Mesendoderm (in vitro differentiated cells): ENCODE measurements at places on chromosomes 1 and 21.

- peak; percentile 29 for DNase-seq
Measured at GRCh38 chr1:222792744-222793143, 22.1 kb upstream of the DISP1 start.

GRCh38 chr1:182141040-182141439 lies 79.5 kb upstream of the ZNF648 start:
- peak; percentile 17 for DNase-seq

- DNase-seq: no peak
Measured at GRCh38 chr1:219130366-219130935, 43.2 kb upstream of the LYPLAL1 start.

- DNase-seq: no peak
Measured at GRCh38 chr1:65889441-65889840, 96.7 kb downstream of the PDE4B start.

- DNase-seq: no peak
Measured at GRCh38 chr1:181149326-181150125, 61.0 kb downstream of the IER5 start.

- no peak for DNase-seq
Measured at GRCh38 chr1:246617156-246617555, 50.9 kb downstream of the CNST start.

DNA sequence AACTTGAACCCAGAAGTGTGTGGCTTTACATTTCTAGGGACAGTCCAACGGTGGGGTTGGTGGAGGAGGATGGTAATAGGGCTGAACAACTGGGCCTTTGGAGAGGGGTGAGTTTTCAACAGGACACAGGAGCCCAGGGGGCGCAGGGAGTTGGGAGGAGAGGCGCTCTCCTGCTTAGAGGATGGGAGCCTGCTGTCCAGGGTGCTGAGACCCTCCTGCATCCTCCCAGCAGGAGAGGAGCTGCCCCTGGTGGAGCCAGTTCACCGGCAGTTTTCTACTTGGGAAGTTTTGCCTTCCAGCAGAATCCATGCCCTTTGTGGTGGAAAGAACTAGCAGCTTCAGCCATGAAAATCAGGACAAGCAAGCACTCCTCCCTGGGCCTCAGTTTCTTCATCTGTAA lies 8.6 kb downstream of the KCNC4 start:
- DNase-seq: peak; percentile 62

- DNase-seq: no peak
Measured at GRCh38 chr1:89351597-89352311, 12.1 kb upstream of the GBP6 start.

DNA sequence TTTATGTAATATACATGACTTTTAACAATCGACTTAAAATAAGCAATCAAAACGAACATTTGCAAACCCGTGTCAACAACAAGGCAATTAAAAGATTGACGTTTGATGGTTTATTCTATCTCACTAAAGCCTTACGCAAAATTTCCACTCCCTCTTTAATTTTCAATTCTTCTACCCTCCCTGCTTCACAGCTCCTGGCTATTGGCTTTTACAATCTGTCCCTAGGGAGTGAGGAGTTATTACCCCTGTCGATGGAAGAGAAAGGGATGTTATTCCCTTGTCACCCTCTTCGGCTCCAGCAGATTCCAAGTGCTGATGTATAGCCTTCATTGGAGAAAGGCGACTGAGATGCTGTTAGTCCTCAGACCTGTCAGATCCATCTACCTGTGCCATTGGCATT lies 161.3 kb downstream of the ZNF281 start:
- DNase-seq: no peak

DNA sequence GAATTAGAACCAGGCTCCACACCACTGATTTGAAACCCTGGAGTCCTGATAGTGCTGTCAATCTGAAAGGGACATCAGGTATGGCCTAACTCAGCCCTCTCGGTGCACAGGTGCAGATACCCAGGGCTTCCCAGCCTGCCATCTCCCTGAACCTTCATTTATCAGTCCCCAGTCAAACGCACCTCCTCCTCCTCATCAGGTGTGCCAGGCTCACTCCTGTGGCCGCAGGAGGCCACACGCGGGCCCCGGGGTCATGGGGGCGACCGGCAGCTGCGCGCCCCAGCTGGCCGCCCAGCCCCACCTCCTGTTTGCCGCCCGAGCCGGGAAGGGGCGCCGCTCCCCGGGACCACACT lies 572 bp downstream of the FUCA1 start:
- no peak for DNase-seq

DNA sequence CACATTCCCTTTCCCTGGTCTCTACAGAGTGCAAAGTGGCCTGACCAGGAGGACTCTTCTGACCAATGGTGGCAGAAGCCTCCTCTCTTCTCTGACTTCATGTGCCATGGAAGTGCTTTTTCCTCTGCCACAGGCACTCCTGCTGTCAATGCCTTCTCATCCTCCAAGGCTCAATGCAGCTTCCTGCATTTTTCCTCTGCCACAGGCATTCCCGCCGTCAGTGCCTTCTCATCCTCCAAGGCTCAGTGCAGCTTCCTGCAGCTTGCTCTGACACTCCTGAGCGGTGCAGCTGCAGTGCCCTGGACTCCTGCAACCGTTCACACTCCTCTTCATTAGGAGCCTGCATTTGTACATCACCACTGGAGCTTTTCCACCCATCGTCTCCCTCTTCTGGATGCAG lies 4.7 kb upstream of the ADARB1 start:
- DNase-seq: no peak

GRCh38 chr1:246691622-246692495 lies 32.4 kb upstream of the SCCPDH start:
- DNase-seq: peak; percentile 57

GRCh38 chr1:151251656-151252470 lies 2.7 kb upstream of the PSMD4 start:
- peak; percentile 78 for DNase-seq

GRCh38 chr1:216502528-216503162 lies 79.4 kb upstream of the USH2A start:
- DNase-seq: peak; percentile 67

DNA sequence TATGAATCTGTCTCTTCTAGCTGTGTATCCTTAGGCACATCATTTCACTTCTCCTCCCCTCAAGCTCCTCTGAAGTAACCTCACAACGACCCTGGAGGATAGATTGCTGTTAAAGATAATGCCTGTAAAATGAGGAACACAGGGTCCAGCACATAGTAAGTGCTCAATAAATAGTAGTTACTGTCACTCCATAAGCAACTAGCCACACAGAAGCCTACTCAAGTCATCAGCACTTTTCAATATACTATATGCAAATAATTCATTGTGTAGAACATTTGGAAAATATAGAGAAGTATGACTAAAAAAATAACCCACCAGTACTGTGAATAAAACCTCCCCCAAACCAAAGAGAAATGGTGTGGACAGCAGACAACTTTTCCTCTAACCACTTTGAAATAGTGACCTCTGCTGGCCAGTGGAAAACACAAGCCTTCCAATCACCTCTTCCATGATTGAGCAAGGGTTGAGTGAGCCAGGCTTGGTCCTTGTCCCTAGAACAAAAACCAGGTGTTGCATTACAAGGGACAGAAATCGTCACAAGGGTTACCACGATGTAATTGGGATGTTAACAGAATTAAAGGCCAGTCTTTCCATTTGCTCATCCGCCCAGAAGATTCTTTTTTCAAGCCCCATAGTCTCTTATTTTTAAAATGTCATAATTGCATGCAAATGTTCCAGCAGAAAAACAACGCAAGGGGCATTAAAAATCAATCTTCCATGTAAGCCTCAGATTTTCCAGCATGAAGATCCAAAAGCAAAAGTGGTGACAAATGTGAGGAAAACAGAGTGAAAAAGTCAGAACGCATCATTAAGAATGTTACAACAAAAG lies 15.7 kb upstream of the GLIS1 start:
- DNase-seq: peak; percentile 82

- peak; percentile 55 for DNase-seq
Measured at GRCh38 chr1:175272361-175272760, 79.8 kb upstream of the KIAA0040 start.

- DNase-seq: peak; percentile 40
Measured at GRCh38 chr1:237748171-237748960, 142.4 kb downstream of the ZP4 start.

GRCh38 chr1:9836632-9836960 lies 12.8 kb upstream of the CLSTN1 start:
- DNase-seq: no peak

DNA sequence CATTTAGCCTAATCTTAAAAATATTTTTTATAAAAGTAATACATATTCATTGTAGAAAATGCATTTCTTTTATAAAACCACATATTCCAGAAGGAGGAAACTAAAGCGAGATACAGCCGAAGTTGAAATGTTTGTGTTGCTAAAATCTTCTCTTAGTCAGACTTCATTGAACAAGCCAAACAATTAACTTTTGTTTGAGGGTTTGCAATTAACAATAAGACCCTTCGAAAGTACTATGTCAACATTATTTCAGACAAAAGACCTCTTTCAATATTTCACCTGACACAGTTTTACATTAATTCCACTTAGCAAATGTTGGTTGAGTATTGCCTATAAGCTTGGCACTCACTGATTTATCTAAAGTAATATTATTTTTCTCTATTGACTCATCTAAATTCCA lies 354.0 kb upstream of the ADAMTS5 start:
- no peak for DNase-seq

GRCh38 chr1:157472959-157473358 lies 79.4 kb downstream of the FCRL5 start:
- DNase-seq: no peak

DNA sequence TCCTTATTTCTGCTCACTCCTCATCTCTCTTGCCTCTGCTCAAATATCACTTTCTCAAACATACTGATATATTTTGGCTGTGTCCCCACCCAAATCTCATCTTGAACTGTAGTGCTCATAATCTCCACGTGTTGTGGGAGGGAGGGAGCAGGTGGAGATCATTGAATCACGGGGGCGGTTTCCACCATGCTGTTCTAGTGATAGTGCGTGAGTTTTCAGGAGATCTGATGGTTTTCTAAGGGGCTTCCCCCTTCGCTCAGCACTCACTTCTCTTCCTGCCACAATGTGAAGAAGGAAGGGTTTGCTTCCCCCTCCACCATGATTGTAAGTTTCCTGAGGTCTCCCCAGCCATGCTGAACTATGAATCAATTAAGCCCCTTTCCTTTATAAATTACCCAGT lies 26.6 kb downstream of the ZBTB8OS start:
- DNase-seq: no peak

DNA sequence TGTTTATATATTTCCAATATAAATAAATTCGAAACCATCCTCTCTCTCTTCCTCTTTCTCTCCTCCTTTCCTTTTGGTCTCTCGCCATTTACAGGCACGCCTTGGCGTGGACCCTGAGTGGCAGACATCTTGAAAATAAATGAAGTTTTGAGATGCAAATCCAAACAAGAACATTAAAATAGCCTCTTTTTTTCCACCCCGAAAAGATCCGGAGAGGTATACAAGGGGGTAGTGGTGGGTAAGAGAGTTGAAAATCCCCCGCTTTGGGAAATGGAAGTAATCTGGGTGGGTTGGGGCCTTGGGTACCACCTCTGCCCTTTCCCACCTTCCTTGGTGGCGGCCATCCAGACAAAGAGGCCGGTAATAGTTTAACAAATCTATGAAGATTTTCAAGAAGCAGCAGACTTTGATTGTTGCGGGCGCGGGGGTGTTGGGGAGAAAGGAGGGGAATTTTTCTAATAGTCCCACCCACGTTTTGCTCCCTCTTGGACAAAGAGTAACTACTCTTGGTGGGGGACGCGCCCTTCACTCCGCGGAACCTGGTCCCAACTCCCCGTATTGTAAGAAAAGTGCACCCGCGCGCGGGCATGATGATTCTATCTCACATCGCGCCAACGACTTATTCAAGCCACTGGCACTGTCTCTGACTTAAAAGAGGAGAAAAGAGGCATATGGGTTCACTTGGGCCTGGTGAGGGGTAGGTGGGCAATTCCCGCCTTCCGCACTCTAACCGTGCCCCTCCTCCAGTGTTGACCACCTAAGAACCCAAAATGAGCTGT lies 4.0 kb upstream of the FOXD3 start:
- DNase-seq: no peak

- no peak for DNase-seq
Measured at GRCh38 chr1:70485624-70486023, 74.6 kb downstream of the CTH start.

GRCh38 chr1:236133802-236134201 lies 8.5 kb upstream of the GPR137B start:
- no peak for DNase-seq

DNA sequence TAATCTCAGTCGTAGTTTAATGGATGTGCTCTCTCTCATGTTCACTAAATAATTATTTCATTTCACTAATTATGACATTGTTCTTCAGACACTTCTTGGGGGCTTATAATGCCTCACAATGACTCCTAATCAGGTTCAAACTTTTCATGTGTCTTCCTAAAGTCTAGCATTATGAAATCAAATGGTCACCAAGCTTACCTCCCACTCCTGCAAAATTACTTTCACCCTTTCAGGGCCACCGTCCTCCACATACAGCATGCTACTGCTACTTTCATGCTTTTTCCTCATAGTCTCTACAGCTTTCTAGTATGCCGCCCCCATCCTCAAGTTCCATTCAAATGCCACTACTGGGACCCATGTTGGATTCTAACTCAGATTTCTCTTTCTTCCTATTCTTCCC lies 59.8 kb upstream of the C1orf53 start:
- no peak for DNase-seq

DNA sequence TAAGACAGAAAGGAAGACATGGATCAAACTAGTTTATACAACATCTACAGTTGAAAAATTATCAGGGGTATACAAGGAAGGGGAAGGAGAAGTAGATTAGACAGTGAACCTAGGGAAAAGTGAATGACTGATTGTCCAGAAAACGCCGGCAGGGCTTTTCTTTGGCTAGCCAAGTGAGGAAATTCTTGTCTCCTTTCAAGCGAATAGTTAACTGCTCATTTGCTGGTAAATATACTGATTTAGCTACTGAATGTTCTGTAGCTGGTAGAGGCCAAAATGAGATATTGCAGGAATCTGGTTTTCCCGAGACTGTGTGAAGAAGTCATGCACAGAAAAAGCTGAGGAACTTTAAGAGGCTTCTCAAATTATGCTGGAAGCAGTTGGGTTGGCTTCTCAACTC lies 128.5 kb upstream of the ZNHIT6 start:
- DNase-seq: no peak

DNA sequence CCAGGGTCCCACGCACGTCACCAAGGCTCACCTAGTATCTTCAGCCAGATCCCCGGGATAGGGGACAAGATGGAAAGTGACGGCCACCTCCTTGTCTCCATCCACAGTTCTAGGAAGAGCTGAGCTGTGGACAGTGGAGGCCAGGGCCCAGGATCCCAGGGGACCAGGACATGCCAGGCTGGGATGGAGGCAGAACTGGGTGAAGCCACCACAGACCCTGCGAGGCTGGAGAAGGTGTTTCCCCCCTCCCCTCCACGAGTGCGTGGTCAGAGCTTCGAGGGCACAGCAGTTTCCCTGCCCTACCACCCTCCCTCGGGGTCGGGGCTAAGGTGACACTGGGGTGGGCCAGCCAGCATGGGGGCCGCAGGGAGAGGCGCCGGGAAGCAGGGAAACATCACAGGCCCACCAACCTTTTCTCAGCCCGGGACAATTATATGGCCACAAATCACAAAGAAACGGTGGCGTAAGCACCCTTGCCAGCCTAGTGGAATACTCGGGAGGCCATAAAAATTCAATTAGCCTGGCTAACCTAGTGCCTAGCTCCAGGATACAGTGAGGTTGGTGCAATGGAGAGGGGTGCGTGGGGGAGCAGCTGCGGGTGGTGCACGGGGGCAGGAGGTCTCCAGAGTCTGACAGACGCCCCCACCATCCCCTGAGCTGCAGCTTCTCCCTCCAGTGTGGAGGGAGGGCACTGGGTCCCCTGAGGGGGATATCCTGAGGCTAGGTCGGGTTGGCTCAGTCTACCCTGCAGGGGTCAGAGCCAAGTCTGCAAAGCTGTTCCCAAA lies 13.4 kb downstream of the DRAXIN start:
- DNase-seq: no peak

- DNase-seq: no peak
Measured at GRCh38 chr21:35502821-35503220, 453.7 kb upstream of the RUNX1 start.
